ENCODE measurements at places on chromosomes 3 and 15.

DNA sequence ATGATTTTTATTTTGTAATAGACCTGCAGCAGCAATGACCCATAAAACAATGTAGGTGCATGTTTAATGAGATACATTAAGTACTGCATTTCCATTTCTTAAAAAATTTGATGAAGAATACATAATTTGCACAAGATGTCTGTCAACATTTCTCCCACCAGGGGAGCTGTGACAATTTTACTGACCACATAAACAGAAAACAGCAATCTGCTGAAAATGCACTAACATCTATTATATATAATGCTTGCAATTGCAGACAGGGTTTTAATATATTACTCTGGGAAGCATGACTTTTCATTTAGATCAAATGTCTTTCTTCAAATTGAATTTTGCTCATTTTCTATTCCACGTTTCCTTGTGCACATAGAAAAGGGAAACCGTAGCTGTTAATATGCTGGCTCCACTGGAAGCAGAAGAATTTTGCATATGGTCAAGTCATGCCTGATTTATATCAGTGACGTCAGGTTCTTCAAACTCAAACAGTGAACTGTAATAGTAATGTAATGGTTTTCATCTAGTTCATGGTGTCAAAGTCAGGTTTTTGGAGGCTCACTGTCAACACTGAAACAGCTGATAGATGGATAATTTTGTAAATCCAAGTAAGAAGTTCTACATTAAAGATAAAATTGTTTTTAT lies 79.8 kb upstream of the IGF1R start:
- no peak for DNase-seq

DNA sequence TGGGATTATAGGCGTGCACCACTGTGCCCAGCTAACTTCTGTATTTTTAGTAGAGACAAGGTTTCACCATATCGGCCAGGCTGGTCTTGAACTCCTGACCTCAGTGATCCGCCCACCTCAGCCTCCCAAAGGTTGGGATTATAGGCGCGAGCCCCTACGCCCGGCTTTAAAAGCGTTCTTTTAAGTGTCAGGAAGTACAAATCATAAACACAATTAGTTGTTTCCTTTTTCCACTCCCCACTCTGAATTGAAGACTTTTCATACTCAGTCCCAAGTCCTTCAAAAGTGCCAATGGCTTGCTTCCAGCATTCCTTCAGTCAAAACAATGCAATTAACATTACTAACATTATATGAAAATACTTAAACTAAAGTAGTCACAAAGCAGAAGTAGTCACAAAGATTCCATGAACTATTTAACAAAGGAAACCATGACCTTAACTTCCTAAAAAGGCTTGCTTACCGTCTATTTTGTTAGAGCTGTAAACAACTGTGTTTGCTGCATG lies 8.1 kb downstream of the WDR82 start:
- no peak for DNase-seq

GRCh38 chr15:83489690-83490089 lies 42.5 kb downstream of the SH3GL3 start:
- no peak for DNase-seq

- DNase-seq = no peak
Measured at GRCh38 chr15:70508561-70509281, 254.6 kb downstream of the UACA start.

DNA sequence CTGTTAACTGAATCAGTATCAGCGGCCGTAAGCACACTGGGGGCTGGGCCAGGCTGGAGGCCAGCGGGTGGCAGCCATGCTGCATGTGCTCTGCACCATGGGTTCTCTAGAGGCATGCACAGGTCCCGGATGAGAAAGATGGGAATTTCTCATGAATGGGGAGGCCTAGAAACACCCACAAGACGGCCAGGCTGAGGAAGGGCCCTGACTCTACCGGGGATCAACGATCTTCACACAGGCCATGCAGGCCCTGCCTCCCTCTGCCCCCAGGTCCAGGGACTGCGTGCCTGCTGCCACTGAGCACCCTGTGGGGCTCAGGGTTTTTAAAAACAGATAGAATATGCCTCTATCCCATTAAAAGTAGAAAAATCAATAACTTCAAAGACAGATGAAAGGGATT lies 32.7 kb downstream of the SLC41A3 start:
- no peak for DNase-seq

DNA sequence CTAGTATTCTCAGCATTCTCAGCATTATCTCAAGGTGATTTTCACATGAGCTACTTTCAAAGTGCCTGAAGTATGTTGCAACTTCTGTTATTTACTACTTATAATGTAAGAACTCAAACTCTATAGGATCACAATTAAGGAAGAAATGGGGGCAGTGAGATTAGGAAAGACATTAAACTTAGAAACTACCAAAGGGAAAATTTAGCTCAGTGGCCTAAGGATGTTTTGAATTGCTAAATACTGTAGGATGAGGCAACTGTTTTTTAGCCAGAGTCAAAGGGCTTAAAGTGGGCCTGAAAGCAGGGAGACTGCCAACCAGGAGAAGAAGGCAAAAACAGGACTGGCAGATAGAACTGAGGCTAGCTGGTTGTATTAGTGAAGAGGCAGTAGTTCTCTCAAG lies 55.5 kb upstream of the MBNL1 start:
- no peak for DNase-seq

- DNase-seq = no peak
Measured at GRCh38 chr3:185172086-185173049, 19.5 kb upstream of the C3orf70 start.

GRCh38 chr3:31572236-31573004 lies 39.7 kb downstream of the STT3B start:
- no peak for DNase-seq

GRCh38 chr15:50873935-50874361 lies 34.5 kb upstream of the AP4E1 start:
- DNase-seq = no peak

DNA sequence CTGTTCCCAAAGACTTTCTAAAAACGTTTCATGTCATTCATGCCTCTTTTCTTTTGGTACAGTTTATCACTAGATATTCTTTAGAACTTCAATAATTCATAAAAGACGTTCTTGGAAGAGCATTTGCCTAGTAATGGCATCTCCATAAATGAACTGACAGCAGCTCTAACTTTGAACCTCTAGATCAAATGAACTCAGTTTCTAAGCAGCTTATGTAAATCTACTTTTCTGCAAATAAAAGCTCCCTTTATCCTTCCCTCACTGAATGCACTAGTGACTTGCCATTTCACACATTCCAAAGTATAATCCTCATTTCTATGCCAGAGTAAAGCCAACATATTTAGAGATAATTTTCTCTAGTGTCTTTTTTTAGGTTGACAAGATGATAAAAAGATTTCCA lies 85.2 kb downstream of the ZMAT3 start:
- no peak for DNase-seq

DNA sequence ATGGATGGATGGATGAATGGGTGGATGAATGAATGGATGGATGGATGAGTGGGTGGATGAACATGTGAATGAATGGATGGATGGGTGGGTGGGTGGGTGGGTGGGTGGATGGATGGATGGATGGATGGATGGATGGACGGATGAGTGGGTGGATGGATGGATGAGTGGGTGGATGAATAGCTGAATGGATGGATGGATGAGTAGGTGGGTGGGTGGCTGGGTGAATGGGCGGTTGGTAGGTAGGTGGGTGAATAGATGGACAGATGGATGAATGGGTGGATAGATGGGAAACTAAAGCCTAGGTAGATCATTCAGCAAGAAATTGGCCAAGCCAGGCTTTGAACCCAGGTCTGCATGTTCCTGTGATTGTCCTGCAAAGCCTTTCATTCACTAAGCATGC lies 155.6 kb downstream of the WNT5A start:
- no peak for DNase-seq

DNA sequence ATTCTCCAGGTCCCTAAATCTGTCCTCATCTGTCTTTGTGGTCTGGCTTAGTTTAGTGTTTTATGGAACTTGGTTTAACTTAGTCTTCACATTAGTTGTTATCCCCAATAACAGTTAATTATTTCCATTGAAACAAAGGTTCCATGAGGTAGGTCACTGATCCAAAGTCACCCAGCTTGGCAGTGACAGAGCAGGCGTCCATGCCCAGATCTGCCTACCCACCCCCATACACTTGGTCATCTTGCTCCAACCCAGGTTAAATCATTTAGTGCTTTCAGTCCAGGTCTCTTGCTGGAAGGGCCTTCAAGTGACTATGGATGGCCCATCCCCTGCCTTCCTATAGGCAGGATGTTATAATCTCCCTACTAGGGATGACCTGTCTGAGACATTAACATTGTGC lies 127.4 kb downstream of the MYRIP start:
- DNase-seq = no peak

GRCh38 chr15:61339516-61339915 lies 110.4 kb upstream of the RORA start:
- no peak for DNase-seq

- DNase-seq = no peak
Measured at GRCh38 chr3:15295506-15295905, 36.9 kb downstream of the SH3BP5 start.

GRCh38 chr3:100753846-100754245 lies 44.6 kb downstream of the TFG start:
- DNase-seq = no peak

DNA sequence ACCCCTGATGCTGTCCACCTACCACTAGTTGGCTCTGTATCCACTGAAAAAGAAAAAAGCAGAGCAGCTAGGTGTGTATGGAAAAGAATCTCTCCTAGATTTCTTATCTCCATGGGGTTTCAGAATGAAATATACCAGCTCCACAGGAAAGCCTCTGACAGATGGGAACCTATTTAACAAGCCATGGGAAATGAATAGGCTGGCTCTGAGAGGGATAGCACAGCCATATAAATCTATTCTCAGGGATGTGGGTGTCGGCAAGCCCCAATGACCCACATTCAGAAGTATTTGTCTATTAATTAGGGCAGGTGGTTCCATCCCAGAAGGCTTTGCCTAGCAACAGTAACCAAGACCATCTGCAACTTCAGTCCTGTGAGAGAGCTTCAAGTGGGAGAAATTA lies 694.1 kb downstream of the AGBL1 start:
- no peak for DNase-seq

DNA sequence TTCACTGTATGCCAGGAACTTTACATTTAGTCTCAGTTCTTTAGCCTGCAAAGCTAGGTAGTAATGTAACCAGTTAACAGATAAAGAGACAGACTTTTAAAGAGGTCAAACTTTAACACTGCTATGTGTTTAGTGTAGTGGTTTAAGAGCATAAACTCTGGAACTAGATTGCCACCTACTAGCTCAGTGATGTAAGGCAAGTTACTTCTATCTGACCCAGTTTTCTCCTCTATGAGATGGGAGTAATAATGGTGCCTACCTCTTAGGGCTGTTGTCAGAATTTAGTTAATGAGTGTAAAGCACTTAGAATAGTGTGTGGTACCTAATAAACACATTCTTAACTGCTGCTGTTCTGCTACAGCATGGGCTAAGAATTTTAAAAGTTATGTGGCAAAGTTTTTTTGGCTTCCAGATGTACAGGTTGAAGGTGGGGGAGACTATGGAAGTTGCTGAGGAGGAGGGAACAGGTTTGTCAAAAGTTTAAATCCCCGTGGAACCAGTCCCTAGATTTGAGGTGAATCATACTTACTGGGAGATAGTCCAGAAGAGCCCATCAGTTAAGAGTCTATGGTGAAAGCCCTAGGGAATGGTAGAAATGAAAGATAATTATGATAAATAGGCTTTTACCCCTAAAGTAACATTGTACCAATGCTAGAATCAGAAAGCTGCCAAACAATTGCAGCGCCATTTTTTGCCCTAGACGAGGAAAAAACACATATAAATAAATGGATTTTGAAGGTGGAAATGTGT lies 13.9 kb downstream of the TSC22D2 start:
- no peak for DNase-seq

- no peak for DNase-seq
Measured at GRCh38 chr3:192545333-192545732, 182.0 kb downstream of the FGF12 start.

GRCh38 chr3:24129549-24129948 lies 184.5 kb downstream of the NR1D2 start:
- DNase-seq = no peak

GRCh38 chr15:79897701-79898113 lies 893 bp upstream of the MTHFS start:
- DNase-seq = no peak

GRCh38 chr3:24510030-24510648 lies 15.5 kb upstream of the THRB start:
- no peak for DNase-seq

DNA sequence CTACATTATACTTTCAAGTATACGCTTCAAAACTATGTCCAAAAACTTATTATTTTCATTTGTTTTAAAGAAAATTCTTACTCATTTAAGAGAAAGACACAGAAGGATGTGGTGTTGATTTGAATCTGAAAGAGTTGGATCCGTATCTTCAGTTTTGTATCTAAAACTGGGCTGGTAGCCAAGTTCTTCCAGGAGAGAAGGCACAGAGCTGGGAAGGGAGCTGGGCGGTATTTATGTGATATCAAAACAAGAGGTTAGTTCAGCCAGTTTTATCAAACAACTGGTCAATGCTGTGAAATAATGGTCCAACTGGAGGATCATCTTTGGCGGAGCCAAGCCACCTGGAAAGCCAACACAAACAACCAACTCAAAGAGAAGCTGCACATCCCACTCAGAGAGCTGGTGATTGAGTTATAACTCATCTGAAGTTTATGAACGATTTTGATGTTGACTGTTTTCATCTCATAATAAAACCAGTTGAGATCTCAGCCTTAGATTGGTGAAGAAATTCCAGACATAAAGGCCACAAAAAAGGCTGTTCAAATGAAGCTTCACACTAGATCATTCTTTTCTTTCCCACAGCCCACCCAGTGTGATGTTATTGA lies 489.6 kb upstream of the RASGRP1 start:
- DNase-seq = no peak

GRCh38 chr15:76377217-76377616 lies 40.6 kb downstream of the ISL2 start:
- no peak for DNase-seq

GRCh38 chr3:111314898-111315297 lies 227.1 kb upstream of the CD96 start:
- no peak for DNase-seq

GRCh38 chr15:63573533-63573932 lies 23.7 kb upstream of the FBXL22 start:
- no peak for DNase-seq

- no peak for DNase-seq
Measured at GRCh38 chr15:90930861-90931574, 1.3 kb downstream of the HDDC3 start.

- no peak for DNase-seq
Measured at GRCh38 chr3:192481638-192482037, 245.7 kb downstream of the FGF12 start.

- DNase-seq = no peak
Measured at GRCh38 chr3:132628157-132628556, 31.1 kb downstream of the ACKR4 start.

DNA sequence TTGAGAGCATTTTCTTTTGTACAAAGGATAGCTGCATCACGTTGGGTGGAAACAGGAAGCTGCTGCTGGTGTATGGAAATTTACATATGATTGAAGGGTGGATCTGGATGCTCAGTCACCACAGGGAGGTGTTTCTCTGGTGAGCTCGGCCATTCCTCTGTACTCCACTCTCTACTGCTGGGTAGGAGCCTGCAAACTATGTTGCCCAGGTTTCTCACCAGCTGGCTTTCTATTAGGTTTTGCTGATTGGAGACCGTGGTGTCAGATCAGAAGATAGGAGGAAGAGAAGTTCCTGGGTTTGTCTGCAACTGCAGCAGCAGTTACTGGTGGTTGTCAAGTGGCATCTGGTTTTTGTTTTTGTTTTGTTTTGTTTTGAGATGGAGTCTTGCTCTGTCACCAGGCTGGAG lies 61.7 kb downstream of the TAMM41 start:
- DNase-seq = no peak
